ENCODE measurements at places on chromosomes 1 and 21. TPM values are rescaled to one million over a fixed set of nuclear protein-coding genes. Genes with fewer than 3 reads are reported as not detected.
A peak's percentile ranks its signal among the peaks of the same experiment; 100 is the strongest.

DNA sequence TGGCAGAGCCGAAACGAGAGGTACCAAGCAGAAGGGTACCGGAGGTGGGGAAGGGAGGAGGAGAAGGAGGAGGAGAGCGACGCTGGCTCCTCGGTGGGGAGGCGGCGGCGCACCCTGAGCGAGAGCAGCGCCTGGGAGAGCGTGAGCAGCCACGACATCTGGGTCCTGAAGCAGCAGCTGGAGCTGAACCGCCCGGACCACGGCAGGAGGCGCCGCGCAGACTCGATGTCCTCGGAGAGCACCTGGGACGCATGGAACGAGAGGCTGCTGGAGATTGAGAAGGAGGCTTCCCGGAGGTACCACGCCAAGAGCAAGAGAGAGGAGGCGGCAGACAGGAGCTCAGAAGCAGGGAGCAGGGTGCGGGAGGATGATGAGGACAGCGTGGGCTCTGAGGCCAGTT is 32.4 kb downstream of the STYXL2 start:
- no peak for DNase-seq

GRCh38 chr21:35537604-35538003 is 488.5 kb upstream of the RUNX1 start:
- DNase-seq = no peak

GRCh38 chr1:172680733-172681275 is 21.9 kb downstream of the FASLG start:
- DNase-seq = no peak

- DNase-seq = no peak
Measured at GRCh38 chr1:77164434-77164944, 54.7 kb downstream of the PIGK start.

GRCh38 chr1:230029244-230029941 is 37.6 kb upstream of the GALNT2 start:
- DNase-seq = no peak

DNA sequence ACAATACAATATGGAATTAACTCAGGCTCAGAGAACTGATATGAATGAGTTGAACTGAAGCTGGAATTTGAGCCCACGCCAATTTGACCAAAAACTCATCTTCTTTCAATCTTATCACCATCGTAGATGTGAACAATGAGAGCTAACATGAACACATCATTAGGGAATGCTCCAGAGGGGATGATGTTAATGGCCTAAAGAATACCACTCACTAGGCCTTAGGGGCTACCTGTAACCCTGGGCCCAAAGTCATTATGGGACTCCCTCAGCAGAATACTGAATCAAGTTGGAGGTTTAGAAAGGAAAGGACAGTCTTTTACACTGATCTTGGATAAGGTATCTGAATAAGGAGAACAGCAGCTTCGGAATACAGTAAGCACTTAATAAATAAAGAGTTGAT is 73.6 kb downstream of the C1orf94 start:
- no peak for DNase-seq

GRCh38 chr1:239733995-239734394 is 347.6 kb downstream of the CHRM3 start:
- DNase-seq = no peak

DNA sequence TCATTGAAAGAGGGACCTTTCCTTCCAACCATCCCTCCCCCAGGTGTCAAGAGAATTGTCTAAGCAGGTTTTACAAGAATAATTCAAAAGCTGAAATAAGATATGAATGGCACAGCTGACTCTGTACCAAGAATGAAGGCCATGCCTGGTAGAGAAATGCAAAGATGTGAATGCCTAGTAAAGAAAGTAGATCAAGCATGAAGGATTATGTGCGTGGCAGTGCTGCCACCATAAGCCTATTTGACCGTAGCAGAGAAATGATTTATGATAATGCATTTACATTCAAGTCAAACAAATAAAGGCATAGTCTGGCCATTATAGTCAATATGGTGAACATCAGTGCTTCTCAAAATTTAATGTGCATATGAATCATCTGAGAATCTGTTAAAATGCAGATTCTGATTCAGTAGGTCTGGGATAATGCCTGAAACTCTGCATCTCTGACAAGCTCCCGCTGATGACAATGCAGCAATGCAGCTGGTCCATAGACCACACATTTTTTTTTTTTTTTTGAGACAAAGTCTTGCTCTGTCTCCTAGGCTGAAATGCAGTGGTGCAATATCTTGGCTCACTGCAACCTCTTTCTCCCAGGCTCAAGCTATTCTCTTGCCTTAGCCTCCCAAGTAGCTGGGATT is 16.6 kb upstream of the CLCA4 start:
- DNase-seq = no peak

DNA sequence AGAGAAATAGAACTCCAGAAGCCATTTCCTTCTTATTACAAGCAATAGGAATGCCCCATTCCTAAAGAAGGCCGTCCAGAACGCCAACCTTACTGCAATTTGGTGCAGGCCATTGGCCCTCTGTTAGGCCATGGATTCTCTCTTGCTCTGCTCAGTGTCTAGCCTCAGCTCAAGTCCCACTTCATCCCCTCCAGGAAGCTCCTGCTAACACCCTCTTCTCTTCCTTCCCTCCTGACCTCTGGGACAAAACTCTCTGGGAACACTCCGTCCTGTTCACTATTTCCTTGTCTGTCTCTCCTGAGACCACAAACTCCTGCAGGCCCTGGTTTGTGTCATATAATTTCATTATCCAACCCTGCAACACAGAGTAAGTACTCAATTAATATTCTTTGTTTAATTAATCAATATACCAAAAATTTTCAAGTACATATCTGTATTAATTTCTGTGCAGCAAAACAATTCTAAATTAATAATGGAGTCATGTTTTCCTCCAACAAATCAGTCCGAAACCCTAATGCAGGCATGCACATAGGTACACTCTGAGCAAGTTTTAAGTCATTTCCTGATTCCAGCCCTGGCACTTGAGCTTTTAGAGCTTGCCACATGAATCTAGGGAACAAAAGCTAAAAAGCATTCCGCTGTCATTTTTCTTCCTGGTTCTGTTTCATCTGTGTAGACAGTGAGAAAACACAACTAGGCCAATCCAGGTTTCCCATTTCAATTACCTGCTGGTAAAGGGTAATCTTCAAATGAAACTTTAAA is 245.3 kb downstream of the SETD4 start:
- no peak for DNase-seq

- peak; percentile 65 for DNase-seq
Measured at GRCh38 chr1:226738421-226738994, 574 bp downstream of the ITPKB start.

GRCh38 chr1:17304151-17304825 is 3.7 kb upstream of the PADI4 start:
- DNase-seq = no peak

DNA sequence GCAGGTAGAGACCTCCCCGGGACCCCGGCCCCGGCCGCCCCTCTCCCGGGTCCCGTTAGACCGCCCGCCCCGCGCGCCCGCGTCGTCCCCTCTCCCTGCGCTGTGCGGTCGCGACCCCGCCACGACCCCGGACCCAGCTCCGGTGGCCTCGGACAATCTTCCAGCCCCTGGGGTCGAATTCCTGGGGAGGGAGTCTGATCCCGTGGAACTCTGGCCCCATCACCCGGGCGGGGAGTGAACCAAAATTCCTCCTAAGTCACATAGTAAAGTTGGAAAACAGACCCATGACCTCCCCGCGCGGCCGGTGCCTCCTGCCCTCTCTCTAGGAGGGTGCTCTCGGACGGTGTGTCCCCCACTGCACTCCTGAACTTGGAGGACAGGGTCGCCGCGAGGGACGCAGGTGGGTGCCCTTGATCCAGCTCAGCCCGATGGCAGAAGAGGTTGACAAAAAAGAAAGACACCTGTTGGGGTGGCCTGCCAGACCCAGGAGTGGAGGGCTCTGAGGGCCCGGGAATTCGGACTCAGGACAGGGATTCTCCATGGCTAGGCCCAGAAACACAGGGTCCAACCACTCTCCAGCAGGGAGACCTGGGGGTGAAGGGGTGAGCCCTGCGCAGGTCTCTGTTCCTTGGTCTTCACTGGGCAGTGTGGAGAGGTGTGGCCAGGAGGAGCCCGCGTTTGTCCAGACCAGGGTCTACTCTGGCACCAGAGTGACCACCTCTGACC is 451 bp downstream of the ADAMTSL4 start:
- DNase-seq = no peak

DNA sequence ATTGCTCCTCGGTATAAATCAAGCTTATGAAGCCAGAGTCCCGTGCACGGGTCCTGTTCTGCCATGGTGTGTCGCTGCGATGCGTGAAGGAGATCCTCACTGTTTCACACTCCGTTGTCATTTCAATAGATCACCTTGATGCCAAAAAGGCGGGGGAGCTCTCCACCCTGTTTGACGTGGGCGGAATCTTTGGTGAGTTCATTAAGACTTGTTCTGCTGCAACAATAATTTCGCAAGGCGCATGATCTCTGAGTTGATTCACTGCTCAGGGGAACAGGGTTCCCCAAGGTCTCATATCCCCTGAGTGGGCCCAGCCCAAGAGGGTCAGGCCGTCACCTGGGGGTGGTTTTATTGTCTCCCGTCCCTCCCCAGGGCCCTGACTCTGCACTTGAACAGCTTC is 50.0 kb downstream of the SLC37A1 start:
- peak; percentile 38 for DNase-seq

GRCh38 chr1:225931270-225932136 is 7.5 kb upstream of the PYCR2 start:
- DNase-seq = no peak

Gene CA6
- total RNA-seq = not detected

Gene S100A10
- 602 TPM for total RNA-seq

Gene CHIA
- 10.9 TPM for total RNA-seq

Gene NBPF15
- 43.2 TPM for total RNA-seq

Measured in lower lobe of right lung (tissue), 2 donors.